Kasumi-1 (cell line): ENCODE measurements at places on chromosomes 1 and 21.

- DNase-seq = no peak
Observed at GRCh38 chr1:205571747-205572146, 60.1 kb downstream of the ELK4 start.

- no peak for DNase-seq
Observed at GRCh38 chr1:61523229-61523628, 201.7 kb downstream of the TM2D1 start.

GRCh38 chr1:9606948-9607347 is 18.2 kb downstream of the TMEM201 start:
- no peak for DNase-seq

GRCh38 chr1:52423771-52424170 is 19.4 kb downstream of the PRPF38A start:
- DNase-seq = peak; percentile 68

DNA sequence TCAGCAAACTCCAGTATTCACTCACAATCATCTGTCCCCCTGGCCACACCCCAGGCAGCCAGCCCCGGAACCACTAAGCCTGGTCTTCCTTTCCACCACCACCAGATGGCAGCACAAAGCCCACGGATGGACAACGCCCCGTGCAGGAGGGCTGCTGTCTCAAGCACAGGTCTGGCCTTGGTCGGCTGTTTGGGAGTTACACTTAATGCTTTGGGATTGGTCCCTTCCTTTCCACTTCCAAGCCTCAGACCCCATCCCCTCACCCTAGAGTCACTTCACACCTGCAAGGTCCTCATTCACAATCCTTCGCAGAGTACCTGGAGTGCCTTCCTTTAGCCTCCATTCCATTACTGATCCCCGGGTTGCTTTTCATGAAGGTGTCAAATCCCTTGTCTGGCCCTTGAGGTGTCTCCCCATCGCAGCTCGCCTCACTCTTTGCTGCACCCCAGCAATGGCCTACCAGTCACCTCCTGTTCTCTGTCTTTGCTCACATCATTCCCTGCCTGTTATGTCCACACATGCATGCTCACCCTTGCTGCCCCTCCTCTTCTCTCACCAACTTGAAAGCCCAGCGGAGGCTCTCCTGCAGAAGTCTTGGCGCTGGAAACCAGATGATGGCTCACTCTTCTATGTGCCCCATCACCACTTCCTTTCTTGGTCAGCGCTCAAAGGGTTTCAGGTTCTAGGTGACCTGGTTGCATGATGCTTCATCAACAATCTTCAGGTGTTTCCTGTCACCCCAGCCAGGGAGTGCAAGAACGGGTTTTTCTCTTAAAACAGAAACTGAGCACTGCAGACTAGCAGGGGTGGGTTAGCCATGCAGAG is 24.9 kb upstream of the KCNA2 start:
- peak; percentile 54 for DNase-seq
